Activated CD8-positive, alpha-beta memory T cell treated with anti-CD3 and anti-CD28 coated beads for 36 hours (primary cell): ENCODE measurements at places on chromosomes 5 and 9. TPM values are rescaled to one million over a fixed set of nuclear protein-coding genes. Genes with fewer than 3 reads are reported as not detected.

TBCA gene
- 238 TPM for total RNA-seq

DROSHA gene
- 77.9 TPM for total RNA-seq

TMEM161B gene
- 23.0 TPM for total RNA-seq

ADGRD2 gene
- total RNA-seq: not detected

ENHO gene
- total RNA-seq: 0.61 TPM

TCF7 gene
- total RNA-seq: 24.4 TPM

C5orf15 gene
- 24.7 TPM for total RNA-seq

SLC4A9 gene
- not detected for total RNA-seq

GTF3C5 gene
- total RNA-seq: 90.4 TPM

PTGS1 gene
- total RNA-seq: not detected

HAVCR2 gene
- 16.3 TPM for total RNA-seq

TRIM7 gene
- total RNA-seq: 1.9 TPM

RANBP6 gene
- 18.8 TPM for total RNA-seq

TPPP gene
- 0.29 TPM for total RNA-seq

PAIP2 gene
- total RNA-seq: 84.1 TPM

AGXT2 gene
- not detected for total RNA-seq

LYSMD3 gene
- total RNA-seq: 13.0 TPM

NKD2 gene
- 0.59 TPM for total RNA-seq
